Daoy (cell line): ENCODE measurements at places on chromosomes 11 and 22. TPM values are rescaled to one million over a fixed set of nuclear protein-coding genes. Genes with fewer than 3 reads are reported as not detected.

The H19 gene
- 0.06 TPM in 1 of 2 replicates, not detected in the other for total RNA-seq

The LRRC74B gene
- not detected in 2 replicates for total RNA-seq

The B3GAT1 gene
- 0.29 and 1.3 TPM in 2 replicates for total RNA-seq

DNA sequence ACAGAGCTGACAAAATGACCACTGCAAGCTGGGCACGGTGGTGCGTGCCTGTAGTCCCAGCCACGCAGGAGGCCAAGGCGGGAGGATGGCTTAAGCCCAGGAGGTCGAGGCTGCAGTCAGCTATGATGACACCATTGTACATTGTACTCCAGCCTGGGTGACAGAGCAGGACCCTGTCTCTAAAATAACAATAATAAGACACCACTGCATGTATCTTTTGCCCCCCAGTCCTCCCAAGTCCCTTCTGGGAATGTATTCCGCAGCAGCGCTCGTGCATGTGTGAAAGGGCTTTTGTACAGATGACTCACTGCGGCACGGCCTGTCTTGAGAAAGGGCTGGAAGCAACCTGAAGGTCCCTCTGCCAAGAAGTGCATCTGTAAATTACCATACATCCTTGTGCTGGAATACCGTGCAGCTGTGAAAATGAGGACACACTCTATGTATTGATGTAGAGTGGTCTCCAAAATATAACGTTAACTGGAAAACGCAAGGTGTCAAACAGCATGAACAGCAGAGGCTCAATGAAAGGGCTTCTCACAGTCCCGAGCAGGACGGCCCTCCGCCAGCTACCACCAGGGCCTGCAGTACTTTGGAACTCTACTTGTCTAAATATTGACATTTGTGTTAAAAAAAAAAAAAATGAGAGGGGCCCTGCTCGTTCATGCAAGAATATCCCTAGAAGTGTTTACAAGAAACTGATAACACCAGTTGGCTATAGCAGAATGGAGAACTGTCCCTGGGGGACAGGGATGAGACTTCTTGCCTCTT, 9.0 kb upstream of the CDC42EP2 start:
- DNase-seq: no peak
